ENCODE measurements at places on chromosomes 7 and 10.

GRCh38 chr10:4607681-4608080, 218.3 kb upstream of the AKR1E2 start:
- DNase-seq = no peak

DNA sequence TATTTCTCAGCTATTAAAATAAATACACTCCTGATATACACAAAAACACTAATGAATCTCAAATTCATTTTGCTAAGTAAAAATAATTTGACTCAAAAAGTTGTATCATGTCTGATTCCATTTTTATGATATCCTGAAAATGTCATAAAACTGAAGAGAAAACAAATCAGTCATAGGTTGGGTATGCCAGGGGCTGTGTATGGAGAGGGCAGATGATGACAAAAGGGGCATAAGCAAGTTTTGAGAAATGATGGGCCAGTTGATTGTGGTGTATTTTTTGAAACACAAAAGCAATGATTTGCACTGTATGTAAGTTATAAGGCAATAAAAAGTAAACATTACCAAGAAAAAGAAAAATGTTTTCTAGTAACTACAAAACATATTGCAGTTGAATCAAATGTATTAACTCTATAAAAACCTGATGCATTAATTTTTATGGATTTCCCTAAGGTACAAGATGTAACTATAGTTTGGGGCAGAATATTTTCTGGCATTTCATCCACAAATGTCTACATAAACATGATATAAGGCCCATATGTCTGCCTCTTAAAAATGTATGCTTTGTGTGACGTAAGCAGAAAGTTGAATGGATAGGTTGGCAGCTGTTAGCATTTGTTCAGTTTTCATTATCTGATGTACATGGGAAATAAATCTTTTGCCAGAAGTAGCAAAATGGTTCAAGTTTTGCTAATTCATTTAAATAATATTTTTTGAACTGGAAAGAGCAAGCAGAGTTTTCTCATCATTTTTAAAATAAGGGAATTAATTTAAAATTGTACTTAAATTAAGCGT, 35.1 kb upstream of the ING3 start:
- no peak for DNase-seq

DNA sequence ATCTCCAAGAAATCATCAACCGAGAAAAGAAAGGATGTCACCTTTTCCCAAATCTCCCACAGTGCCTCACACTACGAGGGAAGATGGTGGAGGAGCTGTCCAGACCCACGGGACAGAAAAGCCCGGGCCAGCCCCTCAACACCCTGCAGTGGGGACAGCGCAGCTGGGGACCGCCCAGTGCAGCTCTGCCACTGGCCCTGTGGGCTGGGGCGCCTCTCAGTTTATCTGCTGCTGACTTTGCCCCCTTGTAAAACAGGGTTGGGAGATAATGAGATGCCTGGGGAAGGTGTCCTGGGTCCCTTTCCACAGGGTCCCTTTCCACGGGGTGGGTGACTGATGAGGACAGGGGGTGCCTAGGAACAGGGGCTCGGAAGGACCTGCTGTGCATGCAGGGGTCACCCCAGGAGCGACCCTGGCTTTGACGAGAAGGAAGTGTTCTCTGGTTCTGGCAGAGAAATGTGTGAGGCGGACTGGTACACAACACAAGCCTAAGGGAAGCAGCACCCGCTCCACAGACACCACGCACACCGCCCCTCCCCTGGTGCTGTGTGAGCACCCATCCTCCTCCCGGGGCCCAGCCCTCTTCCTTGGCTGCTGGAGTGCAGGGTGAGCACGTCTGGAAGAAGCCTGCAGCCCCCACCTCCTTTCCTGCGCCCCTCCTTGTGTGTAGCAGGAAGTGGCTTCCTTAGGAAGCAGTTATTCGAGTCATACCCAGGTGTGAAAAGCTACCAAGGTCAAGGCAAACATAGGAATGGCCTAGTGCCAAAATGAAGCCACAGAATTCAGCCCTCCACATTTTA, 339.9 kb downstream of the DNAJB6 start:
- DNase-seq = no peak

- peak; percentile 76 for DNase-seq
Observed at GRCh38 chr10:97335188-97335619, 675 bp upstream of the FRAT2 start.

- DNase-seq = no peak
Observed at GRCh38 chr10:110336111-110336721, 31.5 kb upstream of the SMNDC1 start.

- DNase-seq = no peak
Observed at GRCh38 chr7:143040209-143040715, 11.9 kb upstream of the OR6V1 start.

- no peak for DNase-seq
Observed at GRCh38 chr7:103524042-103524907, 78.3 kb upstream of the SLC26A5 start.

GRCh38 chr7:74306730-74307469, 17.7 kb downstream of the CLIP2 start:
- DNase-seq = peak; percentile 46

GRCh38 chr7:151795168-151795811, 81.6 kb downstream of the PRKAG2 start:
- DNase-seq = no peak

DNA sequence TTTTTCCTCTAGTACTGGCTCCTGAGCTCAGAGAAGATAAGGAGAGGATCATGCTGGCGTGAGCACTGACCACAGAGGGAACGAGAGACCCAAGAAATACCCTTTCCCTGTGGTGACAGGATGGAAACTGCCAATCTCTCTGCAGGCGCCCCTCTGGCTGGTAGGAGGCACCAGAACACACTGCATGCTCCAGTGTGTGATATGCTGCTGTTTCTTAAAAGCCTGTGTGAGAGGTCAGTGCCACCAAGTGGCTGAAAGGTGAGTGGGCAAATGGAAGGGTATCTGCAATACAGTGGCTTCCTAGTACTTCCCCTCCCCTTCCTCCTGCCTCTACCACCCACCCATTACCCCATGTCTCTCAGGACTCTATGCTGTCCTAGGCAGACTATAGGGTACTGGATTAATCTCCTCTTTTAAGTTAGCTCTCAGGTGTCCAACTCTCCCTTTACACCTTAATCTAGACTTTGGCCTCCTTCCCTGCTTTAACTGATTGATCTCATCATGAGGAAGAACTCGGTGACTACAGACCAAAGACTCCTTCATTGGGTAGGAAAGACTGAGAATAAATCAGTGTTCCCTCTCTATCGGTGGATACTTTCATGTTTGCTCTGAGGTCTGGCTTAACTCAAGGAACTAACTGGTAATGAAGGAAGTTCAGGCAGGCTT, 283.6 kb downstream of the ADRA2A start:
- peak; percentile 47 for DNase-seq

DNA sequence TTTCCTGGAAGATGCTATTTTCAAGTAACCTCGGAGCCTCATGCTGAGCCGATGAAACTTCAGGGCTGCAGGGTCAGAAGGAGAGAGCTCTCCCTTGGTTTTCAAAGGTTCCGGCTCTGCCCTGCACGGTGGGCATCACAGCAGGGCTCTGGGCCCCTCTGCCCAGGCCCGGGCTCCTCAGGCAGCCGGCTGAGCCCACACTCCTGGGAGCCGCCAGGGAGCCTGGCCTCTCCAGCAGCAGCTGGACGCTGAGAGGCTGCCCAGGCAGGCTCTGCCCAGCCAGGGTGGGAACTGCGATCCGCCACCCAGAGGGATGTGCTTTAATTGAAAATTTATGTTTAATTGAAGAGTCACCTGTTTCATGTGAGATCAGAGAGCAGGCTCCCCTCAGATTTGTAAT, 97.5 kb upstream of the MGMT start:
- no peak for DNase-seq

- no peak for DNase-seq
Observed at GRCh38 chr10:58996063-58996462, 180.4 kb upstream of the PHYHIPL start.

DNA sequence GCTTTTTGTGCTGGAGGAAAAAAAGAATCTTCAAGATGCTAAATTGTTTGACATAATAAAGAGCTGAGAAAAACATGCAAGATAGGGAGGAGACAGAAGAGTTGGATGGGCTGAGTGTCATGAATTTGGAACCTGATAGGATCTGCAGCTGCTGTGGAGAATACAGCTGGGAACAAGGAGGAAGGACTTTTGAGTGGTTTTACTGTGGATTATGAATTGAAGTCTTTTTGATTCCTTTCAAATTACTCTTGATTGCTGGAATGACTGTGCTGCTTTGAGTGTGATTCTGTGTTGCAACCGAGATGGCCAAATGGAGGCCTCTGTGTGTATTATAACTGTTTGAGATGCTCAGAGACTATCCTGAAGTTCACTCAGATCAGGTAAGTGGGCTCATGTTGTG, 4.0 kb downstream of the EFCAB10 start:
- no peak for DNase-seq

DNA sequence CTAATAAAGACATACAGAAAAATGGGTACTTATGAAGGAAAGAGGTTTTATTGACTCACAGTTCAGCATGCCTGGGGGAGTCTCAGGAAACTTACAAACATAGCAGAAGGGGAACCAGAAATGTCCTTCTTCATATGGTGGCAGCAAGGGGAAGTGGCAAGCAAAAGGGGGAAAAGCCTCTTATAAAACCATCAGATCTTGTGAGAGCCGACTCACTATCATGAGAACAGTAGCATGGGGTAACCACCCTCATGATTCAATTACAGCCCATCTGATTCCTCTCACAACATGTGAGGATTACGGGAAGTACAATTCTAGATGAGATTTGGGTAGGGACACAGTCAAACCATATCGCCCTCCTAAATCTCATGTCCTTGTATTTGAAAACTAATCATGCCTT, 1305.4 kb upstream of the SORCS1 start:
- no peak for DNase-seq
